ENCODE measurements at places on chromosomes 1 and 21.
A peak's percentile ranks its signal among the peaks of the same experiment; 100 is the strongest.

DNA sequence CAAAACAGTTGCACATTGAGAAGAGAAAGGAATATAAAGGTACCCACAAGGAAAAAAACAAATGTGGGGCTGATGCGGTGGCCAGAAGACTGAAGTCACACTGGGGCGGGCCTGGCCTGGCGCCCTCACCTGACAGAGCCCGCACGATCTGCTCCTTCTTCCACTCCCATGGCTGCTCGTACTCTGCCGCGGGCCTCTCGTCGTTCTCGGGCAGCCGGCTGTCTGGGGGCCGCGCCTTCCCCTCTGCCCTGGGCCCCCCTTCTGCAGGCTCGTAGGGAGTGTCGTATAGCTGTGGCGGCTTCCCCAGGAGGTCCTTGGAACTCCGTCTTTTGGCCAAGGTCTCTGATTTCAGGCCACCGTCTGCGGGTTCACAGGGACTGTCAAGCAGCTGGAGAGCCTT, 13.1 kb upstream of the TDRD10 start:
- DNase-seq = no peak

- DNase-seq = no peak
These were observed 118.6 kb upstream of the KAZN start for GRCh38 chr1:14479865-14480264.

DNA sequence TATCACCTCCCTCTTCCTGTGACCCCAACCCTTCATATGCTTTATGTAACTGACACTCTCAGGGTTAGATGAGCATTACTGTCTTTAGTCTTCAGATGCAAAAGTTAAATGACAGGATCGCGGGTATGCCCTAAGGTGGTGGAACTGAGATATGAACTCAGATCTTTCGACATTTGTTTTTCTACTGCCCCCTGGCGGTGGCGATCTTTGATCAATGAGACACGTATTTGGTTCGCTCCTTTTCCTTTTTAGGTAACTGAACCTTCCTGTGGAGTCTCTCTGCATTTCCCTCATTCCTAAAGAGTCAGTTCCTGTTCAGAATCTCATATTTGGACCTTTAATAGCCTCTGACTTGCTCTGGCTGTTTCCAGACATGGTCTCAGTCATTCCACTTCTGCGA, 47.8 kb upstream of the ZP4 start:
- no peak for DNase-seq

GRCh38 chr1:59917785-59918180, 8.8 kb downstream of the CYP2J2 start:
- no peak for DNase-seq

DNA sequence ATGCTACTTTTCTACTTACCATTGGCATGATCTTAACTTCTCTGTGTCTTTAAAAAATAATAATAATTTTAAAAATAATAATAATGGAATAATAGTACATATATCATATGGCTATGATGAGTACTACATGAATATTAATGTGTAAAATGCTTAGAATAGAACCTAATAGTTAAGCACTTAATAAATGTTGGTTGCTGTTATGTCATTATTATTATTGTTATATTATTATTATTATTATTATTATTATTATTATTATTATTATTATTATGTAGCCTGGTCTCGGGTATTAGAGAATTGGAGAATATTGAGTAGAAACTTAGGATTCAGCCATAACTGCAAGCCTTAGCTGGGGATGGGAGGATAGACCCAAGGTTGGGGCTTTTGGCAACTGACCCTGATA, 108.2 kb downstream of the MAST2 start:
- no peak for DNase-seq

GRCh38 chr21:41439248-41439647, 13.2 kb downstream of the MX1 start:
- no peak for DNase-seq

DNA sequence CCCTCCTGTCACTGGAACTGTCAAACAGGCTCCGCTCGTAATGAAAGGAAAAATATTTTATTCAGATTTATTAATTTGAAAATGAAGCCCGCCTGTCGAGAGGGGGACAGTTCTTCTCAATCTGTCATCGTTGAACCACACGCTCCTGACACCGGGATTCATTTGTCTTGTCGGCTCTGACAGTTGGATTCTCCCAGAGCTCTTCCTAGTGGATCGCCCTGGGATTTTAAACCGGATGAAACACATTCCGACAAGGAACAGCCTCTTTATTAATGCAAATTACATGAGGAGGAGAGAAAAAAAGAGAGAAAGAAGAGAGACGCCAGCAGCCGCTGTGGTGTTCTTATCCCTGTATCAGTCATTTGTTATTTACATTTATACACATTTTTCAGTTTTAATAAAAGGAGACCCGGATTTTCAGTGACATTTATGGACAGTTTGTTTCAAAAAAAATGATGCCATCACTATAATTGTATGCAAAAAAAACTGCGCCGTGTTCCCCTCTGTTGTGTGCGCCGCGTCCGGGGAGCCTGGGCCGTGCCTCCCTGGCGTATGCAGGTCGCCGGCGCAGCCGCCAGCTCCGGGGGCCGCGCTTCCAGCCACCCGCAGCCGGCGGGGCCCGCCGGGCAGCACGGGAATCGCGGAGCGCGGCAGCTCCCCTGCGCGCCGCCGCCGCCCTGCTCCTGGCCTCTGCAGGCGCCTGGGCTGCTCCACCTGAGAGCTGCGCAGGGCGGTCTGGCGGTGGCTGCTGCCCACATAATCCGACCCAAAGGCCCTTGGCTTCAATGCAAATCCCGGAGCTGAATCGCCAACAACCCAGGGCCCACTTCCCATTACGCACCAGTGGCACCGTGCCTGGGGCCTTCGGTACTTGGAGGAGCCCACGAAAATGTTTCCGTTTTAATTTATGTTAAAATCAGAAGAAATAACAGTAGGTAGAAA, 237.9 kb upstream of the PBX1 start:
- peak; percentile 27 for DNase-seq

DNA sequence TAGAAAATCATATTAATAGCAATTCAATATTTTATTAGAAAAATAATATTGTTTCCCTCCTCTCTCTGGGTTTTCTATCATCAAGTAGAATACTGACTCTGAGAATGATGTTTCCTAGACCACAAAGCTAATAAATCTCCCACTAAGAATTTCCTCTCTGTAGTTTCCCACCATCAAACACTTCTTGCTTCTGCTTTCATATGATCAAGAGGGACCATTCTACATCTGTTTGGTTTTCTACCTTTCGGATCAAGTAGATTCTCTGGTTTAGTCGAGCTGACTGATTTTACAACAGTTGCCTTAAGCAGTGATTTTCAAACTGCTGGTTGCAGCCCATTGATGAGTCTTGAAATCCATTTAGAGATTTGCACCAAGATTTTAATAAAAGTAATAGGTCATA, 240.2 kb upstream of the PTBP2 start:
- no peak for DNase-seq

DNA sequence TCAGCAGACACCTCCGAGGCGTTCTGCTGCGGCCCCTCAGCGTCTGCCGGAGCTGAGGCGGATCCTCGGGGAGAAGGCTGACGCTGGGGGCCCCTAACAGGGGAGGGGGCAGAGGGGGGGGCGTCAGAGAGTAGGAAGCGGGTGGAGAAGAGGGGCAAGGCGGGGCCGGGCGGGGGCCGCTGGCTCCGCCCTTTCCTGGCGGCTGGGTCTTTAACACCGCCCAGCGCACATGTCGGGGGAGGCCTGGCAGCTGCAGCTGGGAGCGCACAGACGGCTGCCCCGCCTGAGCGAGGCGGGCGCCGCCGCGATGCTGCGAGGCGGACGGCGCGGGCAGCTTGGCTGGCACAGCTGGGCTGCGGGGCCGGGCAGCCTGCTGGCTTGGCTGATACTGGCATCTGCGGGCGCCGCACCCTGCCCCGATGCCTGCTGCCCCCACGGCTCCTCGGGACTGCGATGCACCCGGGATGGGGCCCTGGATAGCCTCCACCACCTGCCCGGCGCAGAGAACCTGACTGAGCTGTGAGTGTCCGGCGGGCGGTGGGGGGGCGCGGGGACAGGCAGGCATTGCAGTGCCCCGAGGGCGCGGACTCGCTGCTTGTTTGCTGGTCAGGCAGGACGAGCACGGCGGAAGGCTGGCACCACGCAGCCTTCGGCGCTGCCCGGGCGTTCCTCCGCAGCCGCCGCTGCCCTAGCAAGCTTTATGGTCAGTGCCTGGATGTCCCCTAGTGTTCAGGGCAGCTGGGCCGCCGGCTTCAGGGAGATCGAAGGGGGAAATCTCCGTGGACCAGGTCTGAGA, at the start of gene NTRK1:
TSS of gene NTRK1 (plus strand) at position 238 of the 796 bp plus-strand sequence. CDS start at position 308, 70 bp downstream.
- peak; percentile 41 for DNase-seq

DNA sequence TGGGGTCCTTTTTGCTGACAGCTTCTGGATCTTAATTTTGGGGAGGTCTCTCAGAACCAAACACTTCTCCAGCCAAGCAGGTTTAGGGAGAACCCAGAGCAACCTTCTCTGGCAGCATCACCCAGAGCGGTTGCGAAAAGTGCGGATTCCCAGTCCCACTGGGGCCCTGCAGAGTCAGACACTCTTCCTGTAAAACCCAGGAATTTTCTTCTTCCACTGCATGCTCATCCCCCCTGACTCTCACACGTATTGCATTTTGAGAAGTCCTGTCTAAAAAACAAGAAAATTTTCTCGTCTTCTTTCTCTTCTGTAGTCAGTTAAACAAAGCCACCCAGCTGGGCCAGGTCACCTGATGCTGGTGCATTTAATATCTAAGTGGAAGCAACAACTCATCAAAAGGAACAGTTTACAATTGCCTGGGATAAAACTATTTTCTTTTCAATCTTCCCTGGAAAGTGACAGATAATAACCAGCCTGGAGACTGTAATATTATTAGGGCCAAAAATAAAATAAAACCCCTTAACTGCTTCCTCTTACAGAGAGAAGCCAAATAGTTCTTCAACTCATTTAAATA, 156.0 kb downstream of the IGSF21 start:
- DNase-seq = no peak

GRCh38 chr1:182643699-182644098, 39.5 kb upstream of the RGS16 start:
- no peak for DNase-seq

DNA sequence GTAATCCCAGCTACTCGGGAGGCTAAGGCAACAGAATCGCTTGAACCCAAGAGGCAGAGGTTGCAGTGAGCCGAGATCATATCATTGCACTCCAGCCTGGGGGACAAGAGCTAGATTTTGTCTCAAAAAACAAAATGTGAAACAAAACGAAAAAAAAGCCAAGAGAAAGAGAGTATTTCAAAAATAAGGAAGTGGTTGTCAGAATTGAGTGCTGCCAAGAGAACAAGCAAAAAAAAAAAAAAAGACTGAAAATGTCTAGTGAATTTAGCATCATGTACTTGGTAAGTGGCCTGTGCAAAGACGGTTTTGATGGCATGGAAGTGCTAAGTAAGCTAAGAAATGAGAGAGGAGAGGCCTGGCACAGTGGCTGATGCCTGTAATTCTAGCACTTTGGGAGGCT, 14.3 kb downstream of the KPNA6 start:
- DNase-seq = no peak

DNA sequence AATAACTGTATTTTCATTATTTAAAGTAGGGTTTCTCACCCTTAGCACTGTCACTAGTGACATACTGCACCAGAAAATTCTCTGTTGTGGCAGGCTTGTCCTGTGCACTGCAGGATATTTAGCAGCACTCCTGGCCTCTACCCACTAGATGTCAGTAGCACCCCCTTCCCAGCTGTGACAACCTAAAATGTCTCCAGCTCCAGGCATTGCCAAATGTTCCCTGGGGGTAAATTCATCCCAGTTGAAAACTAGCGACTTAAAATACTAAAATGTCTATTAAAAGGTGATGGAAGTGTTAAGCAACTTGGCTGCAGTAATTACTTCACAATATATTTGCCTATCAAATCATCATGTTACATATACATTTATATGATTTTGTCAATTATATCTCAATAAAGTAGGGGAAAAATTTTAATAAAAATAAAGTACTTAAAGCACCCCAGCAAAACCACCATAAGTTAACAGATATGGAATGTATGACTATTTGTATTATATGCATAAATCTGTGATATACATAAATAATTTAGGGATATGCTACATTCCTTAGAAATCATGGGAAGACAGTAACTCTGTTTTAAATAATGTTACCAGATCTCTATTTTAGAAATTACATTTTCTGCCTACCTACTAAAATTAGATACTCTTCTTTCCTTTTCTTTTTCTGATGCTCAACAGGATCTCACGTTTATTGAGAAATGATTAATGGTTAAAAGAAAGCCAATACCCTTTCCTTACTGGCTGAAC, 74.6 kb downstream of the ARID4B start:
- no peak for DNase-seq

DNA sequence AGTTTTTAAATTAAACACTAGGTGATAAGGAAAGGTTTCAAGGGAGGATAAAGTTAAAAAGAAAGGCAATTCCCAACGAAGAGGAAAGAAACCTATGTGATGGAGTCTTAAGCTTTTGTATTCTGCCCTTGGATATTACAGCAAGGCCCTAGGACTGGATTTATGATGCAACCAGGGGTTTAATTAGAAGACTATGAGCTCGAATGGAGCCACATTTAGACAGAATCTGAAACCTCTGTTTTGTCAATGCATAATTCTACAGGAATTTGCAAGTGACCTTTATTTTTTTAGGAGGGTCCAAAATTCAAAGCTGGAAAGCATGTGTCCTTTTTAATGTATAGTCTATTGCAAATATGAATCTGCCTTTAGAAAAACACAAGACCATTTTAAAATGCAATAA, 37.9 kb downstream of the TGFB2 start:
- DNase-seq = no peak

GRCh38 chr1:156602557-156602993, 1.3 kb upstream of the GPATCH4 start:
- DNase-seq = no peak

DNA sequence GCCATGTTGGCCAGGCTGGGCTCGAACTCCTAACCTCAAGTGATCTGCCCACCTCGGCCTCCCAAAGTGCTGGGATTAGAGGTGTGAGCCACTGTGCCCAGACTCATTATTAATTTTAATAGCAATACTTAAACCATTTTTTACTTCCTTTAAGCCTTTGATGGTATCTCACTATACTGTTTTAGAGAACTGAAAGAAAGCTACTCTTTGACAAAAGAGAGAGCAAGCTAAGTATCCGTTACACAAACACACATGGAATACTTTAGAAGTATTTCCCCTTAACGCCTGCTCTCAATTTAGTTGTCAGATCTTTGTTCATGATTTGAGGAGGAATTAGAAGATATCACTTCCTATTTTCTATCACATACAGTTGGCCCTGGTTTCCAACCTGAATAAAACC, 189.4 kb downstream of the COP1 start:
- DNase-seq = no peak

DNA sequence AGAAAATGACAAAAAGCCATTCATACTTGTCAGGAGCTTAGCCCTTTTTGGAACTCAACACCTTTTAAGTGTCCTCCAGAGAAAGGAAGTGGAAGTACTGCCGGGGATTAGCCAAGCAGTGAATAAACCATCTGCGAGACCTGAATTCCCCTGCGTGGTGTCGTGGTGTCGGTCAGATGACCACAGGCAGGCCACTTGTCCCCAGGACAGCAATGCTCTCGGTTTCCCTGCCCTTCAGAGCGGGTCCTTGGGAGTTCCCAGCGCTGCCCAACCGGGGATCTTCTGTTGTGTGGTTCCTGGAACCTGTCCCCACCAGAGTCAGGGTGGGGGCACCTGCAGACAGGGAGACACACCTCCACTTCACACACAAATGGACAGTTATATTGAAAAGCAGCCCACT, 9.2 kb downstream of the GPR157 start:
- DNase-seq = no peak

GRCh38 chr1:89547563-89548116, 23.0 kb downstream of the LRRC8B start:
- DNase-seq = no peak
